ENCODE measurements at places on chromosomes 11 and 22.

DNA sequence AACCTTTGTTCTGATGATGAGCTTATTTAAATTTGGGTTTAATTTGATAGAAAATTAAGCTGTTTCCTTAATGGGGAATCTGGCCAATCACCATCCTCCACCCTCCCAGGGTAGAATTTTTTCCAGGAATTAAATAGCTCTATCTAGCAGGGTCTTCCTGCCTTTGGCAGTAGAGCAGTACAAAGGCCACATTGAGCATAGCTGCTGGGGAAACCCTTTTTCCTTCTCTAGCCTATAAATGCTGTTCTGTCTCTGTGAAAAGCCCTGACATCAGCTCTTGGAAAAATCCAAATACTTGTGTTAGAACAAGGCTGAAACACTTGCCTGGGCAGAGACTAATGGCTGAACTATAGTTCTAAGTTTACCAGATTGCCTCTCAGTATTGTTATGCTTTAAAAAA is 55.1 kb downstream of the ARHGEF12 start:
- DNase-seq, result no peak

DNA sequence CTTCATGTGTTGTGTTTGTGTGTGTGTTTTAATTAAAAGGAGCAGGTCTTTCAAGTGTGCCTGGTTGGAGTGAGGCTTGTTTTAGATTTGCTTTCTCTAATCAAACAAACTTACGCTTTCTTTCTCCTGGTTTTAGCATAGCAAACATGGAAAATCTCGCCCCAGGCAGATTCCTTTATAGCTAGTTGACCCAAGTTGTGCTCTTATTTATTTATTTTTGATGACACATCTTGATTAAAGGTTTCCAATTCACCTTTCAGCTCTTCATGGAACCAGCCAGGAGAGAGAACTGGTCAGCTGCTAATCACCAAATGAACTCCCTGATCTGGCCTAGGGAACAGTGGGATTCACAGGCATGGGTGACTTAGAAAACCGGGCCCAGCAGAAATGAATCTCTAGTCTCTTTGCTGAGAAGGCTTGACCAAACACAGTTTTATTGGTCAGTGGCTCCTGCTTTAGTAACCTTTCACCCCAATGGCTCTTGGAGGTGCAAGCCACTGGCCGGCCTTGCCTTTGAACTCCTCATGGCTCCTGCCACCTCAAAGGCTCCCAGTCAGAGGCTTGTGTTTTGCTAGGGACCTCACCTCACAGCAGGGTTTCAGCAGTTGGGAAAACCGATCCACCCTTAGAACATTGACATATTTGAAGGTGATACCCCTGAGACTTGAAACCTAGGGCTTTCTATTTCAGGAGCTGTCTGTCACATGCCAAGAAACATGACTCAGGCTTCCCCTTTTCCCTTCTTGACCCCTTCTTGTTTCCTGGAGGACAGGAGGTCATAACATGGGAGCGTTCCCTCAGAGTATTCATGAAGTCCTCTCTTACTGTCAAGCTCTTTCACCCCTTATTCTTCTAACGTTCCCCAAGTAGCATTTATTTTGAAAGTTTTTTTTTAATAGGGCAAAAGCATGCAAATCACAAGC is 48.8 kb downstream of the EXT2 start:
- no peak for DNase-seq

GRCh38 chr11:105789579-105790420 is 179.9 kb downstream of the GRIA4 start:
- DNase-seq, result no peak

GRCh38 chr11:111777094-111778046 is 11.2 kb upstream of the PPP2R1B start:
- DNase-seq, result no peak

DNA sequence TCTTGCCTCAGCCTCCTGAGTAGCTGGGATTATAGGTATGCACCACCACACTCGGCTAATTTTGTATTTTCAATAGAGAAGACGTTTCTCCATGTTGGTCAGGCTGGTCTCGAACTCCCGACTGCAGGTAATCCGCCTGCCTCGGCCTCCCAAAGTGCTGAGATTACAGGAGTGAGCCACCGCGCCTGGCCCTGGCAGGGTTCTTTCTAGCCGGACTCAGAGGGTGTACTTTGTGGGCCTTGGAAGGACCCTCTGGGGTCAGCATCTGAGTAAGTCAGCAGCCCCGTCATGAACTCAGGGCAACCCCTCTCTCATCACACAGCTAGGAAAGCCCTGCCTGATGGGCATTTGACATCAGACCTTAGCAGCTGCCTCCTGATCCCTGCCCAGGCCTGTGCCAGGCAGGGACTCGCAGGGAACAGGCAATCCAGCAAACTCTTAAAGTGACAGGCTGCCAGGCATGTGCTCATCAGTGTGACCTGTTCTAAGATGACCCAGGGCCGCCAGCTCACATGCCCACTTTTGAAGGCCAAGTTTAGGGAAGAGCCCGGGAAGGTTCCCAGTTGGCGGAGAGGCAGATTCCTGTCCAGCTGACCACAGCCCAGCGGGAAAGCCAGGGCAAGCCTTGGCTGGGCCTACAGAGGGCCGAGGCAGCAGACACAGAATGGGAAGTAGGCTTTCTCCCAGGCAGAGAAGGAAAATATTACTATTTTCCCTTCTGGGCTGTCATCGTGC is 92.9 kb downstream of the MORC2 start:
- DNase-seq, result no peak

DNA sequence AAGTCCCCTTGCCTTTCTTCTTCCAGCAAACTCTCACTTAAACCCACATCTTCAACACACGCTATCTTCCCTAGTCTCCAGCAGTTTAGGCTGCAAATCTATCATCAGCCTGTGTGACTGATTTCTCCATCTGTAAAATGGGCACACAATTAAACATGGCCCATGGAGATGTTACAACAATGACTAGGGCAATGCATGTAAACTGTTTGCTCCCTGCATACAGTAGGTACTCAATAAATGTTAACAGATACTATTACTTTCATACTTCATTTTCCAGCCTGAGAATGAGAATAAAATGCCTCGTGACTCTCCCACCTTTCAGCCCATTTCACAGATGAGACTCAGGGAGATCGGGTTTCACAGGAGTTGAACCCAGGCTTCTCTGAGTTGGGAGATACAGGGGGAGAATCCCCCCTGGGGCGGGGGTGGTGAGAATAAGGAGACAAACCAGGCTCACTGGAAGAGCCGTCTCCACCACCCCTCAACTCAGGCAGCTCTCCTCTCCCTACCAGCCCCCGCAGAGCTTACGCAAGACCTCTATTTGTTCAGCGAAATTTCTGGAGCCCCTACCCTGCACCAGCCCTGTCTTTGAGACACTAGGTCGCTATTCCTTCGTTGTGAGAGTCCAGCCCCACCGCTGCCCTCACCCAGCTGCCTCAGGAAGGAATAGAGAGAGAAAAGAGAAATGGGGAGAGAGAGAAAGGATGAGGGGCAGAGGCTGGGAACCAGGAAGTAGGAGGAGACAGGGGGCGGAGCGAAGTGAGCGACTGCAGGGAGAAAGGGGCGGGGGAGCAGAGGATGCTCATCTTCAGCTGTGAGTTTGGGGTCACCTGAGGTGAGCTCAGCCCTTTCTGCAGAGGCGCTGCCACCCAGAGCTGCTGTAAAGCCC is 42.1 kb upstream of the KLHL35 start:
- no peak for DNase-seq

DNA sequence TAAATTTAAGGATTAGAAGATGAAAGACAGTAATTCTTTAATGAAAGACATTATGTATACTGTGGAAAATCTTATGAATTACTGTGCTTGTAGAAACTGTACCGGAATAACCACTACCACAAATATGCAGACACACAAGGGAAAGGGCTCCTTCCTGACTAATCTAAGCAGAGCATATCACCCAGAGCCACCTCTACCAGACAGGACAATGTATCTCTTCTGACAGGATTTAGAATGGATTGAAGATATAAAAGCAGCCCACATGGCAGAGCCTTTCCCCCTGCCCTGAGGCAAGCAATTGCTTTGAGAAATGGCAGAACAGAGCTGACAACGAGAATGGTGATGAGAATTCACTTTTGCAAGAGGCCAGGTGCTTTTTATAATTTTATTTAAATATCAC is 144.1 kb downstream of the NOX4 start:
- no peak for DNase-seq

Measured in esophagus squamous epithelium (tissue), 5 donors.